Right atrium auricular region (tissue), 2 donors: ENCODE measurements at places on chromosomes 13 and 19. TPM values are rescaled to one million over a fixed set of nuclear protein-coding genes. Genes with fewer than 3 reads are reported as not detected.

- peak overlapping the region; percentile 39 for H3K4me3 ChIP-seq
- H3K4me1 ChIP-seq = peaks cover 70% of the 10 kb centered on the region
- peaks cover 32% of the 10 kb centered on the region for H3K36me3 ChIP-seq
- H3K27me3 ChIP-seq = no peaks in the 10 kb centered on the region
- H3K27ac ChIP-seq = peak overlapping the region; percentile 62
Measured at GRCh38 chr19:40810160-40810559, 11.2 kb downstream of the EGLN2 start.

The ZNF382 gene
- total RNA-seq = 11.9 TPM

DNA sequence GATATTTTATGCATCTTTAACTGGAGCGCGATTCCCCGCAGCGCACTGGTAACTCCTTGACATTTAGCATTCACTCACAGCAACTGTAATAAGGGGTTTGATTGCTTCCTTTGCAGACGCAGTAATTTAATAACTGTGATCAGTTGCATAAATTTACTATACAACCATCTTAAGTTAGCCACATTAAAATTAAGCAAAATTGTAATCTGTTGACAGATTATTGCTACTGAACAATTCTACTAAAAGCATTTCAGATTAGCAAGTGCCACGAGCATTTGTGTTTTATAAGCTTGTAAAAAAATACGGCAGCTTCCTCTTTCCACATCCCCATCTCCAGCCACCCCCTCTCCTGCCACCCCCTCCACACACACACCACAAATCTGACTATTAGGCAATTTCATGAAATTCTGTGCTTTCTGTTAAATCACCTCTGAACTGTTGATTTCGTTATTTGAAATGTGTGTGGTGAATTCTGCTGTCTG is 44.4 kb downstream of the TSHZ3 start:
- no peaks in the 10 kb centered on the region for H3K27me3 ChIP-seq
- H3K4me3 ChIP-seq = no peak overlapping the region
- no peaks in the 10 kb centered on the region for H3K4me1 ChIP-seq
- no peaks in the 10 kb centered on the region for H3K36me3 ChIP-seq
- H3K27ac ChIP-seq = no peak overlapping the region
- no peak for DNase-seq

DNA sequence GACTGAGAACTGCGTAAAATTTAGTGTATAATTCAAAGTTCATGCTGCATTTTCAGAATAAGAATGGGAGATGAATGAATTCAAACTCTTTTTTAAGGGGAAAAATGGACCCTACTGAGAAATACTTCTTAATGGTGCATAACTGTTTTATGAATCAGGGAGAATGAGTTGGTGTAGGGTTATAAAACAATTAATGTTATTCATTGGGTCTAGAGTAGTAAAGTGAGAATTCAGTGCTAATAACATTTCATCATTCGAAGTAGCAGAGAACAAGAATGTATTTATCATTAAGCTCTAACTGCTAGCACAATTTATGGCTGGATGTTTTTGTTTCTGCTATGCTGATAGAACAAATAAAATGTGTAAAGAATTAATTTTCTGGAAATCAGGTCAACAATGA is 310.2 kb downstream of the SLITRK5 start:
- DNase-seq = no peak
- H3K4me3 ChIP-seq = no peak overlapping the region
- no peaks in the 10 kb centered on the region for H3K36me3 ChIP-seq
- H3K27me3 ChIP-seq = no peaks in the 10 kb centered on the region

GRCh38 chr19:2977746-2978138 is 378 bp downstream of the TLE6 start:
- H3K27me3 ChIP-seq = no peaks in the 10 kb centered on the region
- peaks cover 62% of the 10 kb centered on the region for H3K4me1 ChIP-seq
- H3K4me3 ChIP-seq = peak overlapping the region; percentile 10
- no peaks in the 10 kb centered on the region for H3K36me3 ChIP-seq
- peak overlapping the region; percentile 55 for H3K27ac ChIP-seq
- no peak for DNase-seq

- no peak overlapping the region for H3K4me3 ChIP-seq
- H3K27me3 ChIP-seq = no peaks in the 10 kb centered on the region
- peak overlapping the region; percentile 43 for H3K27ac ChIP-seq
Measured at GRCh38 chr19:13071444-13072187, 31.0 kb downstream of the LYL1 start.
